ENCODE measurements at places on chromosomes 16 and 17.

DNA sequence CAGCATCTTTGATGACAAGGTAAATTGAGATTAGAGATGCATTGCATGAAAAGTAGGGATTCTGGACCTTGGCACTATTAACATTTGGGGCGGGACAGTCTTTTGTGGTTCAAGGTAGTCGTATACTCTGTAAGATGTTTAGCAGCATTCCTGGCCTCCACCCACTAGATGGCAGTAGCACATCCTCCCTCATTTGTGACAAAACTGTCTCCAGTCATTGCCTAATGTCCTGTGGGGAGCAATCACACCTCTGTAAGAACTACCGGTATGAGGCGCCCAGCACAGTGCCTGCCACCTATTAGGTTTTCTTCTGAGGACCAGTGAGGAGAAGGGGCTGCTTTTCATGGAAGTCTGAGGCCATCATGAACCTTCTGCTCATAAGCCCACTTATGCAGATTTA is 180.8 kb downstream of the RBFOX1 start:
- peaks cover 8% of the 10 kb centered on the region for H3K27me3 ChIP-seq
- no peaks in the 10 kb centered on the region for H3K36me3 ChIP-seq
- H3K4me1 ChIP-seq, result peaks cover 7% of the 10 kb centered on the region
- H3K4me3 ChIP-seq, result no peak overlapping the region
- no peak for DNase-seq

DNA sequence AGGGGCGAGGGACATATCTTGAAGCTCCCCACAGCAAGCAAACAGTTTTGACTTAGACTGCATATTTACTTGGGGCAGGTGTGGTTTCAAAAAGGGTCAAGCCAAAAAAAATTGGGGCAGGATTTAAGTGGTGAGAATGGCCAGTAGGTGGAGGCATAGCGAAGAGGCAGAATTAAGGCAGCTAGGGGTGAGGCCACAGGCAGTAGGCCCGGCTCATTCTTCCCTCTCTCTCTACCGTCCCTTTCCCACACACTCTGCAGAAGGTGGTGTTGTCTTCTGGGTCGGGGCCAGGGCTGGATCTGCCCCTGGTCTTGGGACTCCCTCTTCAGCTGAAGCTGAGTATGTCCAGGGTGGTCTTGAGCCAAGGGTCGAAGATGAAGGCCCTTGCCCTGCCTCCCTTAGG is 2.6 kb downstream of the SHBG start:
- H3K36me3 ChIP-seq, result no peaks in the 10 kb centered on the region
- DNase-seq, result no peak
- H3K4me3 ChIP-seq, result no peak overlapping the region
- no peak overlapping the region for H3K27ac ChIP-seq
- H3K4me1 ChIP-seq, result peaks cover 6% of the 10 kb centered on the region

DNA sequence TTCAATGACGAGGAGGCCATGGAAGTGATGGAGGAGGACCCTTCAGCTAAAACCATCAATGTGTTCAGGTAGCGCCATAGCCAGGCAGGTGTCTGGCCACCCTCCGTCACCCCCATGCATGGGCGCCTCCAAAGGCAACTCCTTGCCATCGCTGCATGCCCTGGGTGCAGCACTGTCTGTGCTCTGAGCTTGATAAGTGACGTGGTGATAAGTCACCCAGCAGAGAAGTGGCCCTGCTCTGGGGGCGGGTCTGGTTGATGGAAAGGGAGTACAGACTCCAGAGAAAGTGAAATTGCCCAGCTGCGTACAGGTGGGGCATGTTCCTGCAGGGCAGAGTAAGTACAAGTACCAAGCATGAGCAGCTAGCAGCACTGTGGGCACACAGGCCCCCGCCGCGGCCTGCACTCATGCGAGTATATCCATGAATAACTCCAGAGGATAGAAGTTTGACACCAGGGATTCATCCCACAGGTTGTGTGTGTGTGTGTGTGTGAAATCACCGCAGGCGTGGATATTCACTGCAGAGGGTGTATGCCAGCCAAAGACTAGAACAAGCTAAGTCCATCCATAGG is 13.1 kb downstream of the DNAI2 start:
- no peaks in the 10 kb centered on the region for H3K36me3 ChIP-seq
- peaks cover 20% of the 10 kb centered on the region for H3K4me1 ChIP-seq
- no peak overlapping the region for H3K4me3 ChIP-seq

GRCh38 chr17:63221939-63222338 is 224.2 kb downstream of the CYB561 start:
- H3K4me3 ChIP-seq, result no peak overlapping the region
- DNase-seq, result no peak
- no peak overlapping the region for H3K27ac ChIP-seq
- H3K36me3 ChIP-seq, result no peaks in the 10 kb centered on the region

GRCh38 chr17:58997756-58998553 is 108.7 kb downstream of the TRIM37 start:
- H3K4me3 ChIP-seq, result no peak overlapping the region
- H3K27me3 ChIP-seq, result no peaks in the 10 kb centered on the region
- no peak overlapping the region for H3K27ac ChIP-seq
- no peak for DNase-seq
- H3K4me1 ChIP-seq, result no peaks in the 10 kb centered on the region

DNA sequence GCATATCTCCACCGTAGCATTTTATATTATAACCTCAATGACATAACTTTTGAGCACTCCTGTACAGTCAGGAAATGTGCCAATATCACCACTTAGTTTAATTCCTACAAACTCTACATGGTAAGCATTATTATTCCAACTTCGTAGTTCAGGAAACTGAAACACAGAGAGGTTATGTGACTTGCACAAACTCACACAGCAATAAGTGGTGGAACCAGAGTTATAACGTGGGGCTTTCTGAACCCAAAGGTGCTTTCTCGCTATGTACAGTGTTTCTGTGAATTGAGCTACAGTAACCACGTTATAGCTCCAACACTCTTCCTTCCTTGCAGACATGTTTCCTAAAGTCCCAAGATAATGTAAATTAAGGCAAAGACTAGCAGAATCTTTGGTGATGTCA is 330.2 kb downstream of the GRIN2A start:
- no peak overlapping the region for H3K27ac ChIP-seq
- no peak for DNase-seq
- no peaks in the 10 kb centered on the region for H3K27me3 ChIP-seq
- no peaks in the 10 kb centered on the region for H3K36me3 ChIP-seq
- H3K4me3 ChIP-seq, result no peak overlapping the region

DNA sequence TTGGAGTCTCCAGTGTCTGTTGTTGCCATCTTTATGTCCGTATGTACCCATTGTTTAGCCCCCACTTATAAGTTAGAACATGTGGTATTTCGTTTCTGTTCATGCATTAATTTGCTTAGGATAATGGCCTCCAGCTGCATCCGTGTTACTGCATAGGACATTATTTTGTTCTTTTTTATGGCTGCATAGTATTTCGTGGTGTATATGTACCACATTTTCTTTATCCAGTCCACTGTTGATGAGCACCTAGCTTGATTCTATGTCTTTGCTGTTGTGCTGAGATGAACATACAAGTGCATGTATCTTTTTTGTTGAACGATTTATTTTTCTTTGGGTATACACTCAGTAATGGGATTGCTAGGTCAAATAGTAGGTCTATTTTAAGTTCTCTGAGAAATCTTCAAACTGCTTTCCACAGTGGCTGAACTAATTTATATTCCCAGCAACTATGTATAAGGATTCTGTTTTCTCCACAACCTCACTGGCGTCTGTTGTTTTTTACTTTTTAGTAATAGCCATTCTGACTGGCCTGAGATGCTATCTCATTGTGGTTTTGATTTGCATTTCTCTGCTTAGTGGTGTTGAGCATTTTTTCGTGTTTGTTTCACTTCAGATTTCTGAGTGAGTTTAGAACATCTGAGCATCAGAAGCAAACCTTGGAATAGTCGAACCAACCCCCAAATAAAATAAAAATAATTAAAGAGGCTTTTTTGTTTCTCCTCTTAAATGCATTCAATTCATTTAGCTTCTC is 304.7 kb downstream of the ZFHX3 start:
- no peak overlapping the region for H3K27ac ChIP-seq
- DNase-seq, result no peak
- H3K36me3 ChIP-seq, result no peaks in the 10 kb centered on the region
- no peaks in the 10 kb centered on the region for H3K27me3 ChIP-seq
- no peak overlapping the region for H3K4me3 ChIP-seq

DNA sequence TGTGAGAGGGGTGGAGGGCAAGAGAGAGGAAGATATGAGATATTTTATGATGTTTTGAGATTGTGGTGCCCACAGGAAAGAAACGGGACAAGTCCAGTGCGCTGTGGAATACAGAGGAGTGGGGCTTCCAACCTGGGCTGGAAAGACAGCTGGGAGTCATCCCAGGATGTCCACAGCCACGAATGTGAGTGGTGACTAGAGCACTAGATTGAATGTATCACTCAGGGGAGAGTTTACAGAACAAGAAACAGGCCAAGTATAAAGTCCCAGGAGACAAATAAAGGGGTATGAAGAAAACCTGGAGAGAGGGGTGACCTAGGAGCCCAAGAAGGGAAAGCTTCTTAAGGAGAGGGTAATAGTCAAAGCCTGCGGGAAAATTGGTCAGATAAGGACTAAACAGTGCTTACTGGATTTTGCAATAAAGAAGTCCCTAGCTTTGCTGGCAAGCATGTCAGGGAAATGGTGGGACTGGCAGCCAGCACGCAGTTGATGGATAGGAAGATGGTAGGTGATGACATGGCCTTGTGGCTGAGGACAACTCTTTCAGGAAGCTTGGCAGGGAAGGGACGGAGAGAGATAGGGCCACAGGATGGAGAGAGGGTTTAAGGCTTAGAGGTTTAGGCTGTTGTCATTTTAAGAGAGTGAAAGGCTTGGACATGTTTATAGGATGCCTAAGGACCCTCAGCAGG is 114.5 kb downstream of the AXIN2 start:
- no peak for DNase-seq
- H3K36me3 ChIP-seq, result no peaks in the 10 kb centered on the region
- H3K4me1 ChIP-seq, result no peaks in the 10 kb centered on the region
- H3K4me3 ChIP-seq, result no peak overlapping the region
- no peaks in the 10 kb centered on the region for H3K27me3 ChIP-seq

DNA sequence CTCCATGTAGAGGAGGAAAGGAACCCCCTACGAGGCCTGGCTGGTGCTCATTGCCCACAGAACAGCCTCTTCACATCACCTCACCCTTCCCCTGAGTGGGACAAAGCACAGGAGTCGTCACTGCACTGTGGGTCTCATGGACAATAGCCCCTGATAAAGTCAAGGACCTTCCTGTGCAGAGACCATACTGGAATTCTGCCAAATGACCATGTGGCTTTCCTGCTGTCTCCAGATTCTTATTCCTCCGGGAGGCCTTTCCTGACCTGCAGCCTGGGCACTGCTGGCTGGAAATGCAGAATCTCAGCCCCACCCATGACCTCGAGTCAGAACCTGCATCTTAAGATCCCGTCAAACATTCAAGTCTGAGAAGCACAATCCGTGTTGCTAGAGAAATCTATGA is 60.5 kb upstream of the ERN1 start:
- no peaks in the 10 kb centered on the region for H3K27me3 ChIP-seq
- peaks cover 37% of the 10 kb centered on the region for H3K36me3 ChIP-seq
- DNase-seq, result no peak
- no peak overlapping the region for H3K27ac ChIP-seq

DNA sequence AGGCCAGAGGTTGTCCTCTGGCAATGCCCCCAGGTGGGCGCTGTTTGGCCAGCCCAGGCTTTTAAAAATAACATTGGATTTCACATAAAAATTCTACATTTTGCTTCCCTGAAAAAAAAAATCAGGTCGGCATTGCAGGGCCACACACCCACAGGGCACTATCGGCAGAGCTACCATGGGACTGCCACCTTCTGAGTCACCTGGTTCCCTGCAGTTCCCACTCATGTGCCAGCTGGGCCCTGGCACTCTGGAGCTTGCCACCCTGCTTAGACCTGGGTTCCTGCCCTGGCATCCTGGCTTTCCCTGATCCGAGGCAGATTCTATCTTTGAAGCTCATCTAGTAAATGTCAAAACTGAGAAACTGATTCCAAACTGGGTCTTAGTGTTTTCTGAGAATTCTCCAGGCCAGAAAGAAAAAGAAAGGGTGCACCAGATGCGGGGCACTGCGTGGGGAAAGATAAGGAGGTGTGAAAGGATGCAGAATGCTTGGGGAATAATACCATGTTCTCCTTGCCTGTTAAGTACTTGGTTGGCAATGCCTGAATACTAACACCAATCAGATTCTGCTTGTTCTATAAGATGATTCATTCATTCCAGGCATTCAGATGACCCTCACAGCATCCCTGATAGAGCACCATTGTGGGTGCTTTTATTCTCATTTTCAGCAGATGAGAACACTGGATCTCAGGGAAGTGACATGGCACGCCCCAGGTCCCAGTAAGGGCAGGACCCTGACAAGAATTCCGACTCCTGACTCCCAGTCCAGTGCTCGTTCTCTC is 51.8 kb downstream of the RAI1 start:
- no peak for DNase-seq
- no peaks in the 10 kb centered on the region for H3K36me3 ChIP-seq
- H3K27ac ChIP-seq, result peak overlapping the region; percentile 83

GRCh38 chr16:70395345-70395901 is 43.5 kb downstream of the ST3GAL2 start:
- DNase-seq, result no peak
- no peaks in the 10 kb centered on the region for H3K27me3 ChIP-seq
- H3K36me3 ChIP-seq, result peaks cover 20% of the 10 kb centered on the region
- H3K4me1 ChIP-seq, result peaks cover 31% of the 10 kb centered on the region
- H3K27ac ChIP-seq, result no peak overlapping the region

DNA sequence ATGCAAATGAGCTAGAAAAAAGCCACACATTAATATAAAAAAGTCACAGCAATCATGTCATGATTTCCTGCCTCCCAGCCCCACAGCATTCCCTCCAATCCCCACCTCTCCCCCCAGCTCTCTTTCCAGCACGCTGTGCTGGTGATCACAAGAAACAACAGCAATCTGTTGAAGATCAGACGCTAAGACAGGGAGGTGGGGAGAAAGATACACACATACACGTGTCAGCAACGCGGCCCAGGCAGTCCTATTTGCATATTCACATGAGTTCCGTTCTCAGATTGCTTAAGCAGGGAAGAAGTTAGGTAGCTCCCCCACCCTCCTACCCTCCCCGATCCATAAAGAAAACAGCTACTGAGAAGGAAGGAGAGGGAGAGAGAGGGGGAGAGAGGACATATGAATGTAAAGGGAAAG is 405.5 kb upstream of the PSMD7 start:
- H3K36me3 ChIP-seq, result no peaks in the 10 kb centered on the region
- no peak for DNase-seq
- H3K27me3 ChIP-seq, result peaks cover 51% of the 10 kb centered on the region
- H3K27ac ChIP-seq, result no peak overlapping the region

- no peaks in the 10 kb centered on the region for H3K36me3 ChIP-seq
- H3K4me1 ChIP-seq, result peaks cover 12% of the 10 kb centered on the region
- peaks cover 21% of the 10 kb centered on the region for H3K27me3 ChIP-seq
- H3K27ac ChIP-seq, result no peak overlapping the region
- no peak overlapping the region for H3K4me3 ChIP-seq
These were observed 62.0 kb upstream of the CRHR1 start for GRCh38 chr17:45722161-45722560.

DNA sequence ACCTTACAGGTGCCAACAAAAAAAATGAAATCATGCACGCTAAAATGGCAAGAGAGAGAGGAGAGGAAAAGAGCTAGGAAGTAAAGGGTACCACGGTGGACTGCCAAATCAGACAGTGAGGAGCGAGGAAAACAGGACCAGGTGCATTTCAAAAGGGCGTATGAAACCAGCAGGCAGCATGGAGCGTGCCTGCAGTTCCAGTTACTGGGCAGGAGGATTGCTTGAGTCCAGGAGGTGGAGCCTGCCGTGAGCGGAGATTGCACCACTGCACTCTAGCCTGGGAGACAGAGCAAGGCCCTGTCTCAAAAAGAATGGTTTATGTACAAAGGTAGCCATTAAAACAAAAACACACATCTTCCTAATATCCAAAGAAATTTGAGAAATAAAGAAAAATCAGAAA is 16.4 kb downstream of the USP36 start:
- H3K36me3 ChIP-seq, result peaks cover 100% of the 10 kb centered on the region
- H3K4me1 ChIP-seq, result peaks cover 13% of the 10 kb centered on the region
- no peak overlapping the region for H3K4me3 ChIP-seq
- H3K27ac ChIP-seq, result no peak overlapping the region
- no peaks in the 10 kb centered on the region for H3K27me3 ChIP-seq
